ENCODE measurements at places on chromosomes 5 and 9.

- no peak overlapping the region for H3K4me3 ChIP-seq
- no peak overlapping the region for H3K27ac ChIP-seq
- H3K27me3 ChIP-seq: no peaks in the 10 kb centered on the region
- H3K36me3 ChIP-seq: peaks cover 6% of the 10 kb centered on the region
- DNase-seq: no peak
These were observed 642 bp downstream of the RBM22 start for GRCh38 chr5:150700246-150700593.

DNA sequence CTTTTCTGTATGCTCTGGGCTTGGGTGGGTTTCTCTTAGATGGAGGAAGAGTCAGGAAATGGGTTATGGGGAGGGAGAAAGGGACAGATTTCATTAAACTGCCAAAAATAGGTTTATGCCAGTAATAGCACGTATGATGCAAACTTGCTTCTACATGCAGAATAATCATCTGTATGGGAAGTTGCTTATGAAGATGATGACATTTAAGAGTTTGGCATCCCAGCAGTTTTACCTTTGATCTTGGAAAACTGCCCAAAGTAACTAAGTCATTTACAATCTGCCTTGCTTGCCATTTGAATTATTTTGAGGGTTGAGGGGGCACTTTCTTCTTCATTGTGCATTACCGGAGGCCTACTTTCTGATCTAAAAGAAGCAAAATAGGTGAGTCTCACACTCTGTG lies 282.9 kb upstream of the ANKRD55 start:
- H3K4me3 ChIP-seq: no peak overlapping the region
- no peak for DNase-seq
- H3K36me3 ChIP-seq: no peaks in the 10 kb centered on the region
- H3K27me3 ChIP-seq: peaks cover 27% of the 10 kb centered on the region
- H3K27ac ChIP-seq: no peak overlapping the region

DNA sequence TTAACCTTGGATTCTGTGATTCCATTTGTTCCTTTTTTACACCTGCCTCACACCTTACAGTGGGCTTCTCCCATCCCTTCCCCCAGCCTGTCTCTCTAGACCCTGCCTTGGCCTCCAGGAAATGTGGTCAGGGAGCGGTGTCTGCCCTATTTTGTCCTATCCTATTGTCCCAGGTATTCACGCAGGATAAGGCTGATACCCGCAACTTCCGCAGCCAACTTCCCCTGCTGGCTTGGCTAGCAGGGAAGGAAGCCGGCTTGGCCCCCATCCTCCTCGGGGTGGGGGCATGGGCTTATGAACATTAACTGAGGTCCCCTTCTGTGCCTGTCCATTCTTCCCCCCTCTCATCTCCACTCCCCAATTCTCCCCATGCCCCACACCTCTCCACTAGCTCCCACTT lies 3.5 kb downstream of the CSF1R start:
- DNase-seq: no peak
- H3K27me3 ChIP-seq: peaks cover 31% of the 10 kb centered on the region
- H3K4me1 ChIP-seq: peaks cover 6% of the 10 kb centered on the region
- no peaks in the 10 kb centered on the region for H3K36me3 ChIP-seq
- H3K27ac ChIP-seq: no peak overlapping the region
- H3K4me3 ChIP-seq: no peak overlapping the region

GRCh38 chr9:23812673-23813072 lies 13.4 kb downstream of the ELAVL2 start:
- H3K36me3 ChIP-seq: peaks cover 8% of the 10 kb centered on the region
- no peak overlapping the region for H3K27ac ChIP-seq
- H3K4me3 ChIP-seq: no peak overlapping the region
- H3K4me1 ChIP-seq: no peaks in the 10 kb centered on the region
- no peak for DNase-seq

GRCh38 chr9:35790385-35791296 lies 750 bp upstream of the NPR2 start:
- peaks cover 13% of the 10 kb centered on the region for H3K4me1 ChIP-seq
- H3K27ac ChIP-seq: no peak overlapping the region
- H3K27me3 ChIP-seq: no peaks in the 10 kb centered on the region
- no peak overlapping the region for H3K4me3 ChIP-seq
- peaks cover 5% of the 10 kb centered on the region for H3K36me3 ChIP-seq

GRCh38 chr9:108258640-108259039 lies 597.1 kb downstream of the ACTL7B start:
- H3K27me3 ChIP-seq: no peaks in the 10 kb centered on the region
- no peaks in the 10 kb centered on the region for H3K4me1 ChIP-seq
- H3K4me3 ChIP-seq: no peak overlapping the region
- no peaks in the 10 kb centered on the region for H3K36me3 ChIP-seq
- H3K27ac ChIP-seq: no peak overlapping the region
- no peak for DNase-seq

- H3K27me3 ChIP-seq: no peaks in the 10 kb centered on the region
- no peak for DNase-seq
- no peaks in the 10 kb centered on the region for H3K36me3 ChIP-seq
- no peak overlapping the region for H3K4me3 ChIP-seq
These were observed 401.4 kb upstream of the KLF4 start for GRCh38 chr9:107890921-107891465.

DNA sequence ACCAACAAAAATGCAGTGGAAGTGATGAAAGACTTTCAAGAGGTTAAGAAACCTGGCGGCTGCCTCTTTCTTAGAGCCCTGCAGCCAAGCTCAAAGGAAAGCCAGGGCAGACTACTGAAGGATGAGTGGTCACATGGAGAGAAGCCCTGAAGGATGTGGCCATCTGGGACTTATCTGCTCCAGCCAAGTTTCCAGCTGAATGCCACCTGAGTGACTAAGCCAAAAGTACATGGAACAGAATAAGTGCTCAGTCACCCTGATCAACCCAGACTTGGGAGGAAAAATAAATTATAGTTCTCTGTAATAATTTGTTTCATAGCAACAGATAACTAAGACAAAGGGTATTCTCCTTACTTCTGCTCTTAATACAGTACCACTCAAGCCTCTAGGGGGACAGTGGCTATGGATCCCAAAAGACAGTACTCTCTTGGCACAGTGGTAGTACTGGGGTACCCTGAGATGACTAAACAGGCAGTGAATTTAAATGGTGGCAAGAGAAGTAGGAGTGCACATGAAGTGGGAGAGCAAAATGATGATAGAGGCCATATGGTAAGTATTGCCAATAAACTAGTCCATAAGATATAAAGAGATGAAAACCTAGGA lies 182.3 kb downstream of the ELAVL2 start:
- H3K36me3 ChIP-seq: no peaks in the 10 kb centered on the region
- H3K4me1 ChIP-seq: no peaks in the 10 kb centered on the region
- no peak for DNase-seq
- no peak overlapping the region for H3K27ac ChIP-seq
- H3K27me3 ChIP-seq: no peaks in the 10 kb centered on the region

GRCh38 chr5:159697530-159697929 lies 218.8 kb upstream of the ADRA1B start:
- H3K4me1 ChIP-seq: no peaks in the 10 kb centered on the region
- peaks cover 2% of the 10 kb centered on the region for H3K36me3 ChIP-seq
- no peak overlapping the region for H3K4me3 ChIP-seq
- no peak for DNase-seq

DNA sequence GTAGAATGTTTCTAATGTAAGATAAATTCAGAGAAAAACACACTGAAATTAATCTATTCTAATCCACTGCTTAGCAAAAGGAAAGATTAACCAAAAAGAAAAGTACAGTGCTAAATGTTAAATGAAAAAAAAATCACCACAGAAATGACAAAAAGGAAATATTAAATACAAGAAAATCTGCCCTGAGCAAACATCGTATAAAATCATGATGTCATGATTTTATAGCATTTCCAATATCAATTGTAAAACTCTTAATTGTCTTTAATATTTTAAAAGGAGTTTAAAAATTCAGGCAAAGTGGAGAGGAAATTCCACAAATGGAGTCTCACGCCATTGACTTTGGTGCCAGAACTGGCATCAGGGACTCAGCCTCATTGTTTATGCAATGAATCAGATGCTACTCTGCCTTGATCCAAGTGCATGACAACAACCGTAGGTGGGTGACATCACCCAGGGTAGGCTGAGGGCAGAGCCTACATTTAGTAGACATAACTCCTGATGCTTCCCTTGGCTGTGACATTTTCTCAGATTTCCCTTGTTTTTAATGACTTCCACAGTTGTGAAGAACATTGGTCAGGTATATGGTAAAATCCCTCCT lies 696.8 kb downstream of the SEMA5A start:
- no peak overlapping the region for H3K27ac ChIP-seq
- no peaks in the 10 kb centered on the region for H3K27me3 ChIP-seq
- no peak for DNase-seq
- H3K4me1 ChIP-seq: no peaks in the 10 kb centered on the region
- no peak overlapping the region for H3K4me3 ChIP-seq

DNA sequence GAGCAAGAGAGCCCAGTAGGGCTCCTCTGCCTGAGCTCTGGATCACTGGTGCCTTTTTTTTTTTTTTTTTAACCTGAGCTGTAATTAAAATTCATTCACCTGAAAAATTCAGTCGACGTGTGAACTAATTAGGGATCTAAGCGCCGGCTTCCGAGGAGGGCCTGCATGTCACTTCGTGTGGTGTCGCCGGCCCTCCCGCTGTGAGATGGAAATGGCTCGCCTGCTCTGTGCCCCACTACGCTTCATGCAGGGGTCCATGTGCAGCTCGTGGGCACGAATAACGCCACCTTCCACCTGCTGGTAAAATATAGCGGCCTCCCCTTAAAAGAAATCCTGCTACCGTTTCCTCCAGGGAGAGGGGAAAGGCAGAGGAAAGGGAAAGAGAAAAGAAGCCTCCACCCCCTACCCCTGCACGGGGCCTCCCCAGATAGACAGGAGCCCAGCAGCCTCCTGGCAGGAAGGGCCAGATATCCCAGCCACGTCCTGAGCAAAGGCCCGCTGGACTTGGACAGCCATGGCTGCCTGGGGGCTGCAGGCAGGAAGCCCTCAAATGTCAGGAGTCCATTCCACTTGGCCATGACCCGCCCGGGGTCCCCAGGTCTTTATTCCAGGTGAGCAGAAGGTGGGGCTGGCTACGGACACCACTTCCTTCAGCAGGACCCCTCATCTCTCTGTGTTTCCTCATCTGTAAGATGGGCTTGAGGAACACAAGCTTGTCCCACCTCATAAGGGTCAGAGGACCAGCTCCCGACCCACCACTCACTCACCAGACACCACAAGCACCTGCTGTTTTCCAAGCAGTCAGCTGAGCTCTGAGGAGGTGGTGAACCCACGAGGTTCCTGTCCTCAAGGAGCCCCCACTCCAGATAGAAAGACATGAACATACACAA lies 38.2 kb upstream of the ZNF354A start:
- no peak overlapping the region for H3K4me3 ChIP-seq
- no peak overlapping the region for H3K27ac ChIP-seq
- DNase-seq: no peak
- peaks cover 4% of the 10 kb centered on the region for H3K27me3 ChIP-seq
- H3K36me3 ChIP-seq: no peaks in the 10 kb centered on the region

DNA sequence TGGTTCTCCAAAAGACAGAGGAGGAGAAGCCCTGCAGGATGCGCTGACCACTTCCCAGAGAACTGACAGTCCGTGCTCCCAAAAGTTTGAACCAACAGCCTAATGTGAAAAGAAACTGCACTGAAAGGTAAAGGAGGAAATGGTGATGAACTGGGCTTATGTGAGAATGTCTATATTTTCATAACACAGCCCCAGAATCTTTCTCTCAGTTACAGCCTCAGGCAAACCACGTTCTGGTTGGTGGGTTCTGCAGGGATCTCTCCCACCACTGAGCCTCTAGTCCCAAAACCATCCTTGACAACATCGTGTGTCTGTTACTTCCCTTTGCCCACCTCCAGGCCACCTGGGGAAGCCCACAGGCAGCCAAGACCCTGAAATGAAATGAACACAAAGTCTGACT lies 23.9 kb downstream of the SPARC start:
- DNase-seq: no peak
- no peak overlapping the region for H3K27ac ChIP-seq
- H3K4me3 ChIP-seq: no peak overlapping the region
- peaks cover 5% of the 10 kb centered on the region for H3K27me3 ChIP-seq
- peaks cover 6% of the 10 kb centered on the region for H3K4me1 ChIP-seq

DNA sequence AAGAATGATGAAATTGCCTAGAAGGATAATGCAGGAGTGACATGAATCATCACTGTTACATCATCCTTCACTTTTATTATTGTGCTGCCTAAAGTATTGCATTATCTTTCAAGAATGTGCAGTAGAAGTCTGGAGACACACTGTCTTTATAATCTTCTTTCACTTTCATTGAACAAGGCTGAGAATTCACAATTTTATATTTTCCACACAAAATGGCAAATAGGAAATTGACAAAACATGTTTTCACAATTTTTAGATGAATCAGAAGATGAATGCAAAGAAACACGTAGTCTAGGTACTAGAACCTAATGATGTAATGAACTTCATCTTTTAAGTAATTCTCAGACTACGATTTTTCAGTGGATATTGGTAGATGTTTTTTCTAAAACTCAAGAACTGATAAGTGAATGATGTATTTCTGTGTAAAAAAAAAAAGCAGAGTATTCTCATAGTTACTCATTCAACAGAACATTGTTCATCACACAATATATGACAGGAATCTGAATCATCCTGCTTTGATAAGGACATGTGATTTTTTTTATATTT lies 131.5 kb upstream of the GRHPR start:
- peaks cover 17% of the 10 kb centered on the region for H3K4me1 ChIP-seq
- DNase-seq: no peak
- H3K27me3 ChIP-seq: no peaks in the 10 kb centered on the region
- peak overlapping the region; percentile 45 for H3K27ac ChIP-seq
